Urinary bladder (tissue), 4 donors: ENCODE measurements at places on chromosomes 7 and 10. TPM values are rescaled to one million over a fixed set of nuclear protein-coding genes. Genes with fewer than 3 reads are reported as not detected.

The TNRC18 gene
- total RNA-seq: 63.0 TPM

The KLF14 gene
- total RNA-seq: 0.32 TPM

The PHKG1 gene
- 3.6 TPM for total RNA-seq

The TAS2R5 gene
- 6.5 TPM for total RNA-seq

The PIP gene
- not detected for total RNA-seq

The GTPBP10 gene
- 32.9 TPM for total RNA-seq

The PPIF gene
- 17.4 TPM for total RNA-seq

The GDF2 gene
- not detected for total RNA-seq

The CRYGN gene
- 0.16 TPM for total RNA-seq

The FAM25A gene
- not detected for total RNA-seq

The SEMA3D gene
- 102 TPM for total RNA-seq
